ENCODE measurements at places on chromosomes 6 and 20.

DNA sequence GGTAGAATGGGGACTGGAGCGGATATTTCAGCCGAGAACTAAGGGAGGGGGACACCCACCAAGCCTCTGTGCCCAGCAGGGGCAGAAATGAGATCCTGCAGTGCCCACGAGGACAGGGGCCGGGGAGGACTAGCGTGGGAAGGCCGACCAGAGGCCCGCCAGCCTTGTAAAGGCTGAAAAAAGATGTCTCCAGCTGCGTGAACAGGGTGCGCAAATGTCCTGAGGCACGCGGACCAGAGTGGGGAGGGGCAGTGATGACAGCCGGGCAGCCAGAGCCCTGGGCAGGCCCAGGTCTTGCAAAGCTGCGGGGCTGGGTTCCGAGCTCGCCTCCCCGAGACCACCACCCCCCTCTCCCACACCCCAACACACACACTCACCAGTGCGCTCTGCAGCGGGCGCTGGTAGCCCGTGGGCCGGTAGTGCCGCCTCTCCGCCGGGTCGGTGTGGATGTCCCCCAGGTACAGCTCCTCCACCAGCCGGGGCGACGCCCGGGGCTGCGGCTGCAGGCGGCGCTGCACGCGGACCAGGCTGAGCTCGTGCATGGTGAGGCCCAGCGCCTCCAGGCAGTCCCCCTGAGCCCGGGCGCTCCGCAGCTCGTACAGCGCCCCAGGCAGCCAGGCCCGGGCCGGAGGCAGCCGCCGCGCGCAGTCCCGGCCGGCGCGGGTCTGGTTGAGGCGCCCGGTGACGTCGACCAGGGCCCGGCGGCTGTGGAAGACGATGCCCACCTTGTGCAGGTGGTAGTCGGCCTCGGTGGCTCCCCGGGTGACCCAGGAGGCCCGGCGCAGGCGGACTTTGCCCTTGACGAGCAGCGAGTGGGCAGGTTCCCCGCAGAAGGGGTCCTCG lies 48.2 kb downstream of the APCDD1L start:
- no peak for DNase-seq

GRCh38 chr20:14664101-14664500 lies 326.7 kb upstream of the FLRT3 start:
- no peak for DNase-seq

- DNase-seq: no peak
Observed at GRCh38 chr6:19041906-19042305, 654.8 kb downstream of the RNF144B start.

GRCh38 chr6:10276106-10276505 lies 138.8 kb downstream of the TFAP2A start:
- no peak for DNase-seq

DNA sequence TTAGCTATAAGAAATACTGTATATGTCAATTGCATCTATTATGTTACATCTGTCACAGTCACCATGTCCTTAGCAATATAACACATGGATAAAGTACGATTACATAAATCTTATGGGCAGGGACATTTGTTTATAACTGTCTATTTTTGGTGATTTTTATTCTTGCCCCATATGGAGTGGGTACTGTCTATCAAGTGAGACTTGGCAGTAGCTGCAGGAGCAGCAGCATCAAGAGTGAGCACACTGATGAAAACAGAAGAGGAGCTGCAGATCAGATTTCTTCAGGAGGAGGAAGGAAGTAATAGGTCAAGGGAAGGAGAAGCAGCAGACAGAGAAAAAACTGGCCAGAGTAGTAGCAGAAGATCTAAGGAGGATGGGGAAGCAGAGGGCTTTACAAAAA lies 516.7 kb downstream of the C6orf118 start:
- DNase-seq: no peak

DNA sequence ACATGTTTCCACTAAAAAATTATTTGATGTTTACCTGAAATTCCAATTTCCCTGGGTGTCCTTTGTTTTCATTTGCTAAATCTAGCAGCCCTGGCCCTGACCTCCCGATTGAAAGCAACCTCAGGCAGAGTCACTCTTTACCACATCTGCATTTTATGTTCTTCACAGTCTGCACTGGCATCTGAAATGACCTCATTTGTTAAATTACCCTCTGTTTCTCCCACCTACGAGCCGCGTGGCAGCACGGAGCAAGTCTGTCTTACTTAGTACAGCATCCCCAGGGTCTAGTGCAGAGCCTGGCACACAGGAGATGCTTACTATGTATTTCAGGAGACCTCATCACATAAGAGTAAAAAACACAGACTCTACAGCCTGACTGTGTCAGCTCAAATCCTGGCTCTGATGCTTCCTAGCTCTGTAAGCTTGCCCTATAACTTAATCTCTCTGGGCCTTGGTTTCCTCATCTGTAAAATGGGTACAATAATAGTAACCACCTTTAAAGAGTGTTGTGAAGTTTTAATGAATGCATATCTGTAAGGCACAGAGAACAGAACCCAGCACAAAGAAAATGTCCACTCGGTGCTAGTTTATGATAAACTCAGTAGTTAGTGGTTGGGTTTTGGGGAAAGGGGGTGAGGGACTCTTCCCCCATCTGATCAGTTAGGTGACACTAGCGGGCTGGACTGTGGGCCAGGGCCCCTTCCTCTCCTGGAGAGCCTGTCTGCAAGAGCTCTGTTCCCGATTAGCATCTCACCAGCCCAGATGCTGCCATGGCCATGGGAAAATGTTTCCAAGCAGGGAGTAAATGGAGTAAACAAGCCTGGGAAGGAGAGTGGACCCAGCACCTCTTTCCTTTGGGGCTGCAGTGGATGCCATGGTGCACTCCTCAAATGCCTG lies 88.2 kb downstream of the PREX1 start:
- no peak for DNase-seq

DNA sequence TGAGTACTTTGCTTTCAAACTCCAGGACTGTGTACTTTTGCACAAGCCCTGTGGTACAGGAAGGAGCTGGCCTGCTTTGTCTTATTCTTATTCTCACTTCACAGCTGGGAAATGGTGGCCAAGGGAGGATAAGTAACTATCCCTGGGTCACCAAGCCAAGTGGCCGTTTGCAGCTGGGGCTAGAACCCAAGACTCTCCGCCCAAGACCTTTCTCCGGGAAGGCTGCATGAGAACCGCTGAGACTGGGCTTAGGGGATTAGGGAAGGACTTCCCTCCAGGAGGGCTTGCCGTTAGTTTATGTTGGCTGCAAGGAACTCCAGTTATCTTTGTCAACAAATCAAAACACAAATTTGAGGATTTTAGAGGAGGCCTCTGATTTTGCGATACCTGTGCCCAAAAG lies 343.2 kb upstream of the RNF24 start:
- no peak for DNase-seq

- DNase-seq: no peak
Observed at GRCh38 chr20:50259705-50260478, 69.3 kb downstream of the CEBPB start.

DNA sequence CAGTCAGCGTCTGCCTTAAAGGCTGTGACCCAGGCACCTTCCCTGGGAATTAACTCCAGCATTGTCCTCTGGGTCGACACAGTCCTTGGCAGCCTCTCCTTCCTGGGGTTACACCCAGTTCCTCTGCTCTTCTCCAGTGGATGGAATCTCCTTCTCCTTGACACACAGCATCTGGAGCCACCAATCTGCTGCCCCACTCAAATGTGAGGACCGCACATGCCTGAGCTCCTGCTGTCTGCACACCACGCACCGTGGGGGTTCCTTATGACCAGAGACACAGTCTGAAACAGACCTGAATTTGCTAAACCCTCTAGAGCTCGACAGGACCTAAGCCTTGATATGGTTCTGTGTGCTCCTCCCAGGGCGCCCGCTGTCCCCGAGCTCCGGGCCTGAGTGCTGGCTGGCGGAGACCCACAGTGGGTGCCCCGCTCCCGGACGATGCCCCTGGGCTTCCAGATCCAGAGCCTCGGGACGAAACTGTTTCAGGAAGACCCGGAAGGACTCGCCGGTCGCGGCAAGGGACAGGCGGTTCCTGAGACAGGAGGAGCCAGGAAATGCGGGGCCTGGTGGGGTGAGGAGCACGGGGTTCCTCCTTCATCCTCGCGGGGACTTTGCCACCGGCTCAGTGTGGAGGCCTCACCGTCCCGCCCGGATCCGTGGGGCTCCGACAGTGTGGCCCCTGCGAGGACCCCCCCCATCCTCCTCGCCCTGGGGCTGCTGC lies 2.5 kb upstream of the RAET1G start:
- no peak for DNase-seq

- no peak for DNase-seq
Observed at GRCh38 chr6:74551896-74552295, 654.0 kb downstream of the COL12A1 start.

- DNase-seq: no peak
Observed at GRCh38 chr6:71913444-71914234, 27.3 kb downstream of the RIMS1 start.

DNA sequence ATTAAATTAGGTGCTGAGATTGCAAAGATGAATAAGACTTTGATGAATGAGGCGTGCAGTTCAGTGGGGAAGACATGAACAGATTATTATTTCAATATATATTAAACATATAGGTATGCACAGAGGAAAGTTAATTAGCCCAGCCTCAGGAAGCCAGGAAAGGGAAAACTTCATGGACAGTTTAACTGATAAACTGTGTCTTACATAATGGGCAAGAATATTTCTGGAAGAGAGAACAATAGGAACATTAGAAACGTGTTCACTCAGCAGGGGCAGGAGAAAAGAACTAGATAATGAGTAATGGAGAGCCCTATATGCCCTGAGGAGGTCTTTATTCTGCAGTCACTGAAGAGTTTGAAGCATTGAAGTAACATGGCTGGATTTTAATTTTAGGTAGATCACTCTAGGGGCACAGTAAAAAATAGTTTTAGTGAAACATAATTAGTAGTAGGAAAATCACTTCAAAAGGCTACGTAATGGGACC lies 23.6 kb downstream of the CEP57L1 start:
- no peak for DNase-seq

- no peak for DNase-seq
Observed at GRCh38 chr20:60750909-60751308, 501.2 kb upstream of the CDH4 start.

GRCh38 chr6:42120895-42121865 lies 21.2 kb downstream of the C6orf132 start:
- DNase-seq: no peak
